Cardiac septum (tissue), 1 donor: ENCODE measurements at places on chromosomes 11 and 22. TPM values are rescaled to one million over a fixed set of nuclear protein-coding genes. Genes with fewer than 3 reads are reported as not detected.

- no peak for DNase-seq
These were observed 11.5 kb downstream of the CBX6 start for GRCh38 chr22:38860283-38861169.

- DNase-seq = no peak
These were observed at the start of gene IGLL1 for GRCh38 chr22:23579870-23580575. TSS of gene IGLL1 (minus strand) at chr22:23580290. CDS start at chr22:23580190, 100 bp downstream.

GRCh38 chr11:46360878-46361277, 13.6 kb downstream of the DGKZ start:
- DNase-seq = no peak

- no peak for DNase-seq
These were observed 124.2 kb downstream of the BRD1 start for GRCh38 chr22:49703505-49703904.

DNA sequence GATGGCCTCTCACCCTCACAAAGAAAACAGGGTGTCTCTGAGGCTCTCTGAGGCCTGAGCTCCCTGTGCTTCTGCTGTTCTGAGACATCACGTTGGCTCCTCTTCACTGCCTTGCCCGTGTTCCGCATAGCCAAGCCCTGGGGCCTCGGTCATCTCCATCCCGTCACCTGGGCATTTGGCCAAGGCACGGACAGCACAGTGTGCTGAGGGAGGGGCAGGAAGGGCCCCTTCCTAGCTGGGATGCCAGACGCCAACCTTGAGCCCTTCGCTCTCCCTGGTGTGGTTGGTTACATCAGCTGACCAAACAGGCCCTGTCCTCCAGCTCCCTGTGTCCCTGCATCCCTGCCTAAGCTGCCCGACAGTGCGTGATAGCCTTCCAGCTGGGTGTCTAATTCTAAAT, 25.9 kb downstream of the MOV10L1 start:
- no peak for DNase-seq

DNA sequence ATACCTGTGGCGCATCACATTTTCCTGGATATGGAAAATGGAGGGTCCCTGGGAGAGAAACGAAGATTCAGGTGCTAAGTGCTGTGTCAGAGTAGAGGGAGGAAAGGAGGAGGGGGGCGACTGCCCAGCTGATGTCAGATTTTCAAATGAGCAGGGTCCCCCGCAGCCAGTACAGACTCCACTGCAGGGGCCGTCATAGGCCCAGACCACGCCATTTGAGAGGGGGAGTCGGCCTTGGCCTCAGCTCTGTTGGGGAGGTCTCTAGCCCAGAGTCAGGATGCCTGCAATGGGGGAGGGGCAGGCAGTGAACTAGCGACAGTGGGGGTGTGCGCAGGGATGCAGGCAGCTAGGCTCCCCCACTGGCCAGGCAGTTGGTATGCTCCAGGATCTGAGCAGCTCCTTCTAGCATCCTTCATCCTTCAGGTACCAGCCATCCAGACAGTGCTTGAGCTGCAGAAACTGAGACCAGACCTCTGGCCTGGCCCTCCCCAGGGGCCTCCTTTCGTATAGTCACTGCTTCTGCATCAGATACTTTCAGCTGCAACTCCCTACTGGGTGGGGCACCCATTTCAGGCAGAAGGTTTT, at the start of the genes BSCL2 and GNG3:
Gene BSCL2, minus strand, starts transcription at position 148 of the 585 bp plus-strand sequence. CDS start 229 bp downstream, outside the sequence.
Gene GNG3, plus strand, starts transcription at position 400 of the 585 bp plus-strand sequence. CDS start 620 bp downstream, outside the sequence.
- DNase-seq = no peak

GRCh38 chr11:44443836-44444769, 121.4 kb upstream of the CD82 start:
- no peak for DNase-seq

DNA sequence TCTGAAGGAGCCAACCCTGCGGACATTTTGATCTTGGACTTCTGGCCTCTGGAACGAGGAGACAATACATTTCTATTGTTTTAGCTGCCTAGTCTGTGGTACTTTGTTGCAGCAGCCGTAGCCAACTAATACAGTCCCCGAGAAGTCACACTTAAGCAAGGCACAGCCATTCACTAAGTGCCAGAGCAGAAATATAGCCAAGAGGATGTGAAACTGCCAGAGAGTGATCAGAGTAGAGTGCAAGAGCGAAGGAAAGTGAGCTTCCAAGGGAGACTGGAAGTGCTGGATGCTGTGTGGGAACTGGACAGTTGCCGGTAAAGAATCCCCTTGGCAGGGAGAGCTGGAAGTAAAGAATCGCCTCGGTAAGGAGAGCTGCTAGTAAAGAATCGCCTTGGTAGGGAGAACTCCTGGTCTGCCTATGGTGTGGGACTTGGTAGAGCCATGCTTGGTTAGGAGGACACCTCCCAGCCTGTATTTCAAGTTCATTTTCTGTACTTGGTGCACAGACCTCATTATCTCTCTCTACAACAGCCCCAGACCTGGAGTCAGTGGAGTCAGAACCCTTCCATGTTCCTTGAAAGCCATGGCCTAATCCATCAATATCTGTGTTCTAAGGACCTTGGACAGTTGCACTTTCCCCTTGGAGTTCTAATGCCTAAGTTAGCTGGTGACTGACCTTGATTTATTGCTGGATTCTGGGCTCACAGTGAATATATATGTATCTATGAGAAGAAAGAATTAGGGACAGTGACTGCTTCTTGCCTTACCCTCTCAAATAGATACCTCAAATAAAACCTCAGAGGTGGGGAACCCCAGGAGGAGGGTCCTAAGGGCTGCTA, 162.1 kb downstream of the LDLRAD3 start:
- no peak for DNase-seq

DNA sequence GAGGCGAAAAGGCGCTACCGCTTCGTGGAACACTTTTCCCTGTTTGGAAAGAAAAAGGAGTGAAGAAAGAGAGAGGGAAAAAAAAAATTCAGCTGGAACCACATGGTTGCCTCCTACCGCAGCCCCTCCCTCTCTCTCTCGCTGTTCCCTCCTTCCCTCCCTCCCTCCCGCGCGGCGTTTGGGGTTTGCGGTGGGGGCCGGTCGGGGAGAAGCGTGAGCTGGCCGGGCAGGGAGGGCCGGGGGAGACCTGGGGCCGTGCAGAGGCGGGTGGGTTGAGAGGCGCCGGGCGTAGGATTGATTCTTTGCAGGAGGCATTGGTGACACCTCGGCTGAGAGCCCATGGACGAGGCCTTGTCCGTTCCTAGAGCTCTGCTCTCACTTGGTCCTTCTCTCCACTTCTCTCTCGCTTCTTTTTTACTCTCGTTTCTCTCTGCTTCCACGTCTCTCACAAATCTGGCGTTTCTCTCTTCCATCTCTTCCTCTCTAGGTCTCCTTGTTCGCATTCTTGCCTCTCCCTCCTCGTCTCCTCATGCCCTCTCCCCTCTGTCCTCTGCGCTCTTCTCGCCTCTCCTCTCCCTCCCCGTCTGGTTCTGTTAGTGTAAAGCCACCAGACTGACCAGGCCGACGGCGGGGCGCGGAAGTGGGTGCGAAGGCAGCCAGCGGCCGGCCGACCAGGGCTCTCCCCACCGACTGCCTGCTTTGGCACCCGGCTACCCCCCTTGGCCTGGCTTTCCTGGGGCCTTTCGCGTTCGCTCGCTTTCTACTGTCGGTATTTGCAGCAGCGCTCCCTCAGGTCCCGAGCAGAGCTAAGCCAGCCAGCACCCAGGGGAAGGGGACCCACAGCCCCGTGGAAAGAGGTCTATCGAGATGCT, at the start of gene CLMP:
Gene CLMP, minus strand, starts transcription at position 61 of the 872 bp plus-strand sequence. CDS start 308 bp downstream, outside the sequence.
- no peak for DNase-seq

GRCh38 chr22:46936378-46936903, 174.0 kb downstream of the TBC1D22A start:
- no peak for DNase-seq

GRCh38 chr22:25542720-25543402, 21.6 kb upstream of the GRK3 start:
- DNase-seq = no peak

DNA sequence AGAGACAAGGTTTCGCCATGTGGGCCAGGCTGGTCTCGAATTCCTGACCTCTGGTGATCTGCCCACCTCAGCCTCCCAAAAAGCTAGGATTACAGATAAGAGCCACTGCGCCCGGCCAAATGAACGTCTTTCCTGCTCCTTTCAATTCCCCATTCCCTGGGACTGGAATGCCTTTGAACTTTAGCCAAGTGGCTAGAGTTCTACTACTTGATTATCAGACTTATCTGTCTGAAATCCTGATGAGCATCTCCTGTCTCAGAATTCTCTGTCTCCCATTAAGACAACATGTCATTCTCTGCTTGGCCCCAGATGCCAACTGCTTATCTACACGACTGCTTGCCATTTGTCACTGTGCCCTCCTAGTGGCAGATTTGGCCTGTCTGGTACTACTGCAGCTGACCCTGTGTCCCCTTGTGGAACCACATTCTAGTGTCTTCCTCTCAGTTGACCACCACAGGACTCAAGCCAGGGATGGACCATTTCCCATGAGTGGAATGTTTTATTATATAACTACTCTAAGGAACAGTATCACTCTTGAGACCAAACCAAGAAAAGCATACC, 33.1 kb upstream of the IPO7 start:
- DNase-seq = no peak

DNA sequence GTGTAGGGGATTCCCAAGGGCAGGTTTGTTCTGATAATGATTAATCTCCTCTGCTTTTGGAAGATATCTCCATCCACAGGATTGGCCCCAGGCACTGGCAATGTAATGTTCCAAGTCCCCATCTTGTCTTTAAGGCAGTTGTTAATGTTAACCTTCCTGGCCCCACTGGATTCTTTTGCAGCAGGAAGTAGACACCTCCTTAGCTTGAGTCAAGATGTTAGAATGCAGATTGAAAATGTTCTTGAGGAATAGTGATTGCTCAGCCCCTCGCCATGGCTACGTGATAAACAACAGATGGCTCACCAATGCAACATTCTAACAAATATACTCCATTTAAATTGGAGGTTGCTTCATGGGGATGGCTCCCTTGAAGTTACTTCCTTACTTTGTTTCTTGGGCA, 7.3 kb downstream of the HEPHL1 start:
- no peak for DNase-seq

DNA sequence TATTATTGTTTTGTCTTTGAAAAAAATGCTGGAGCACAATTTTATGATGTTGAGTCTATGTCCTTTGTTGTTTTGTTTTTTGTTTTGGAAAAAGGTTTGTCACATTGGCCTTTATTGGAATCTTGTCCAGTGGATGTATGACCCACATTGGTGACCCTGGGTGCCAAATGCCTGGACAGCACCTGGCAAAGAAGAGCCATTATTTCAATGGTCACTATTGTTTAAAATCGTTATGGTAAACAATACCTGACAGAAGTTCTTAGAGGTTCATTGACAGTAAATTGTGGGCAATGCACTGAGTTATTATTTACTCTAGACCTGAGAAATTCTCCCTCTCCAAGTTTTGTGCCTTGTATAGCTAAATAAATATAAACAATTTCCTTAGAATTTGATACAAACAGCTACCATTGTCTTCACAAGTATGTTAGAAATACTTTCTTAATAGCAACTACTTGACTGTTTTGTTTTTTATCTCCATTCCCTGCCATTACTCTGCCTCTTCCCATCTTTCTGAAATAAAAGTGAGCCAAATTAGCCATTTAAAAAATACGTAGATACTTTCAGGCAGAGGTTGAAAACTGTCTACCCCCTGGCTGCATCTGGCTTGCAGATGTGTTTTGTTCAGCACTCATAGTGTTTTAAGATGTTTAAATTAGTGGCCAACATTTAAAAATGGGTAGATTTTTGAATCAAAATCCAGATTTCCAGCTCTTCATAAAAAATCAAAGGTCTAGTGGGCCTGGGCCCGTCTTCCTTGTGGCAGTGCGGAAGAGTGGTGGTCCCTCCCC, 39.9 kb downstream of the BMAL1 start:
- DNase-seq = no peak

DNA sequence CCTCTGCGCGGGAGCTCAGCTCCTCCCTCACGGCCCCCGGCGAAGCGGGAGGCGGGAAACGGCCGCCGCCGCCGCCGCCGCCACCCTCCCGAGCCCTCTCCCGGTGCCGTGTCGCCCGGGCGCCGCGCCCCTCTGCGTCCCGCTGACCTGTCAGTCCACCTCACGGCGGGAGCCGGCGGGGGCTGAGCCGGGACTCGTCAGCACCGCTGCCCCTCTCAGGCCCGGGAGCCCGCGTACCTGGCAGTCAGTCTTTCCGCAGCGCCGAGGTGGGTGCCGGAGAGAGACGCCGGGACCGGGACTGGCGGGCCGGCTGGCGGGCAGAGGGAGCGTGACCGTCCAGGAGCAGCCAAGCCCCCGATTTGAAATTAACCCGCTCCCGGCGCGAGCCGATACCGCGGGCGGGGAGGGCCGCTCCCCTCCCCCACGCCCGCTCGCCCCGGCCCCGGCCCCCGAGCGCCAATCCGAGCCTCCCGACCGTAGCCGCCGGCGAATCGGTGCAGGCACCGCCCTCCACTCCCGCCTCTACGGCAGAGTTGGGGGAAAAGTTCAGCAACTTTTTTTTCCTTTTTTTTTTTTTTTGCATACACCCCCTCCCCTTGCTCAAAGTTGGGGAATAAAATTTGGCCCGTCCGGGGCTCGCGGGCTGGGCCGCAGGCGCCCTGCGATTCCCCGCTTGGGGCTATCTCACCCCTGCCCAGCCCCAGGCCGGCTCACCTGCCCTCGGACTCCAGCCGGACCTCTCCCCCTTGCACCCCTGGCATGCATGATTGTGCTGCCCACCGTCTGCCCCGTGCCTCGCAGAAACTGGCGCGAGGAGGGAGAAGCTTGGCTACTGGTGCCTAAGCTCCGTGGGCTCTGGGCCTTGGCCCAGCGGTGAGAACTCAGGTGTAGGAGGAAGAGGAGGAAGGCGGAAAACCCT, 774 bp upstream of the E2F8 start:
- no peak for DNase-seq

- DNase-seq = no peak
These were observed 182.0 kb downstream of the ST3GAL4 start for GRCh38 chr11:126537492-126537891.

- no peak for DNase-seq
These were observed 82.3 kb downstream of the C11orf91 start for GRCh38 chr11:33618351-33618710.

- DNase-seq = no peak
These were observed 155.6 kb downstream of the BRD1 start for GRCh38 chr22:49672014-49672516.

DNA sequence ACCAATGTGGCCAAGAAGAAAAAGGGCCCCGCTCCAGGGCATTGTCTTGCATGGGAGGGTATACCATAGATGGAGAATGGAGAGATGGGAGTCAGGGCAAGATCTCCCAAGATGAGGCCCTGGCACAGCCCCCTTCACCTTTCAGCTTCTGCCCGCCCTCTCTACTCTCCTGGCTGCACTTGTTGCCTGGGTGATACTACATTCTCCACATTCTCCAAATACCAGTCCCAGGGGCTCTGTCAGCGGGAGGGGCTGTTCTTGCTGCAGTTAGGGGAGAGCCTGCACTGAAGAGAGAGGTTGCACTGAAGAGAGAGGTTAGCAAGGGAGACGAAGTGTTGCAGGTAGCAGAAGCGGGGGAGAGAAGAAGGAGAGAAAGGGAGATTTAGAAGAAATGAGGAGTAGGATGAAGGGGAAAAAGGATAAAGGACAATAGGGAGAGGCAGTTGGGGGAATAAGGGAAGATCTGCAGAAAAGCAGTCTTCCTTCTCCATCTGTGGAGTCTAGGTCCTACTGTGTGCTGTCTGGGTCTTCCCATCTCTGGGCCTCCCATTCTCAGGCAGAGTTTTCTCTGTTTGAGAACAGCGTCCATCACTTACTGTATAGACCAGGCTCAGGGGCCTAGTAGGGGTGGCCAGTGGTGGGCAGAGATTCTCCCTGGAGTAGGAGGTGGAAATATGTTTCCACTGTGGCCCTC, 8.0 kb downstream of the PHLDB1 start:
- DNase-seq = peak; percentile 61

Gene EFCAB6
- total RNA-seq = 1.3 TPM

Gene C11orf52
- total RNA-seq = 2.6 TPM

Gene ALX4
- 0.05 TPM for total RNA-seq

Gene TTC12
- 12.0 TPM for total RNA-seq

Gene OR10W1
- not detected for total RNA-seq

Gene TSSC4
- 36.2 TPM for total RNA-seq

Gene HTATIP2
- total RNA-seq = 20.1 TPM
